ENCODE measurements at places on chromosomes 16 and 17.
A peak's percentile ranks its signal among the peaks of the same experiment; 100 is the strongest.

GRCh38 chr17:11170881-11171280, 70.1 kb upstream of the SHISA6 start:
- no peak for DNase-seq

- DNase-seq = no peak
Observed at GRCh38 chr17:44002141-44002848, 2.1 kb upstream of the NAGS start.

DNA sequence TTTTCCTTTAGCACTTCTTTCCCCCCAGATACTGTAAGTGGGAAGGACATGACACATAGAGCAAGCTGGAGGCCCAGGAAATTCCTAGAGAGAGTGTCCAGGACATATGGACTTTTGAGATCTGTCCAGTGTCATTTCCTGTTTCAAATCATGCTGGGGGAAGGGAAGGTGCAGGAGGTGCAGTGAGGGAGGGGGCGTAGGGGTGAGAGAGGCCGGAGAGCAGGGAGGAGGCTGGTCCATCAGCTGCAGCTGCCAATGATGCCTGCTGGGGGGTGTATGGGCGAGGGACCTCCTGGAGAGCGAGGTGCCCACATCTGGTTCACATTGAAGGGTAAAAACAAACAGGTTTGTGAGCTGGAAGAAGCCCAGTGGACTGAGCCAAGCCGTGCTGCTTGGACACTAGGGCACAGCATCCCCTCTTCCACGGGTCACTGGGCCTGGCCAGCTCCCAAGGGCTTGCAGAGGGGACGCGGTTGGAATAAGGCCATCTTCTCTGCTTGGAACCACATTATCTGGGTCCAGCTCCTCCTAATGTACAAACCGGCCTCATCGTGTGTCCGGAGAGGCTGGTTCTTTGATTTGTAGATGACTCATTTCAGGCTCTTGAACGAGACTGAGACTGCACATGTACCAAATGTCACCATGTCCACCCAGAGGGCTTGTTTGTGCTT, 70.4 kb upstream of the SMURF2 start:
- no peak for DNase-seq

DNA sequence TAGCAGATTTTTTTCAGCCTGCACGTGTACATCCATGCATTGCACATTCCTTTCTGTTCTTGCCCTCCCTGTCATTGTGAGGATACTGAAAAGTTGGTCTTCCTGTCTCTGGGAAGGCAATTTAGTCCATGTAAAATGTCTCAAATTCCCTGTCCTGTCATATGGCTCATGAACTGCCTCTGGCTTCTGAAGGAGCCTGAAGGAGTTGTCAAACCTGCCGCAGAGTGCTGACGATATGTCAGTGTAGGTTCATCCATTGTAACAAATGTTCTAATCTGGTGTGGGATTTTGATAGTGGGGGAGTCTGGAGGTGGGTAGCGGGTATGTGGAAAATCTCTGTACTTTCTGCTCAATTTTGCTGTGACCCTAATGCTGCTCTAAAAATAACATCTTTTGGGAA, 59.6 kb downstream of the YPEL2 start:
- no peak for DNase-seq

GRCh38 chr17:1939981-1940809, 84.9 kb downstream of the RTN4RL1 start:
- DNase-seq = no peak

- no peak for DNase-seq
Observed at GRCh38 chr16:10927497-10928112, 14.7 kb downstream of the DEXI start.

DNA sequence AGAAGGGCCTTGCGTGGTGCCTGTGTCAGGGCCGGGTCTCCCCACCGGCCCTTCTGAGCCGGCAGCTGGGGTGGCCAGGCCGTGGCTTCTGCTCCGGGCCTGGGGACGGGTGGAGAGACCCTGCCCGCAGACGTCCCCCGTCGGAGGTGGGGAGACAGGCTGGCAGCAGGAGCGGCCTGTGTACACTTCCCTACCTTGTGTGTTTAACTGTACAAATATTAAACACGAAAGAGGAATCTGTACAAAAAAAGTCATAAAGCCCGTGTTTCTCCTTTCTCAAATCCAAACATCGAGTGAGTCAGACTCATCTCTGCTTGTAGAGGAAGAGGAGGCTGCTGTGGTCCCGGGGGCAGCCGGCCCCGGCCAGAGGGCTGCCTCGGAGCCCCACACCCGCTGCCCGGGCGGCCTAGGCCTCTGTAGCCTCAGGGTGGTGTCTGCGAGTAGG, 2.0 kb downstream of the CACNA1H start:
- DNase-seq = no peak

DNA sequence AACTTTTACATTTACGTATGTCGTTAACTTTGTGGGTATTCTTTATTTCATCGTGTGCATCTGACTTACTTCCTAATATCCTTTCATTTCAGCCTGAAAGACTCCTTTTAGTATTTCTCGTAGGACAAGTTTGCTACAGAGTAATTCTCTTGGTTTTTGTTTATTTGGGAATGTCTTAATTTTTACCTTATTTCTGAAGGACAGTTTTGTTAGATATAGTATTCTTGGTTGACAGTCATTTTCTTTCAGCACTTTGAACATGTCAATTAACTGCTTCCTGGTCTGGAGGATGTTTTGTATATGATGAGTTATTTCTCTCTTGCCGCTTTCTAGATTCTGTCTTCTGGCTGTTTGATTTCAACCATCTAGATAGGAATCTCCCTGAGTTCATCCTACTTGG, 109.2 kb upstream of the NACA2 start:
- no peak for DNase-seq

DNA sequence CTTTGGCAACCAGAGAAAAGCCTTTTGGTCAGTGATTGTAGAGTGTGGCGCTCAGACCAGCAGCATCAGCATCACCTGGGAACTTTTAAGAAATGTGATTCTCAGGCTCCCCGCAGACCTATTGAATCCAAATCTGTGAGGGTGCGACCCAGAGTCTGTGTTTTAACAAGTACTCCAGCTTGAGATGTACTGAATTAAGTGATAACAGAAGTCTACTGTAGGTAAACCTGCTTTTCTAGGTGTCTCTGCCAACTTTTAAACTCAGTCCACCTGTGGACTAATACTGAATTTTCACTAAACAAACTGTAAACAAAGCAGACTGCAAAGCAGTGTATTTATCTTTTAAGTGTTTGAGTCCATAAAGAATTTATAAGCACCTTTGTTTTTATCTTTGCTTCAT, 43.6 kb downstream of the NUP93 start:
- DNase-seq = no peak

- no peak for DNase-seq
Observed at GRCh38 chr17:16074423-16074822, 74.8 kb downstream of the TTC19 start.

DNA sequence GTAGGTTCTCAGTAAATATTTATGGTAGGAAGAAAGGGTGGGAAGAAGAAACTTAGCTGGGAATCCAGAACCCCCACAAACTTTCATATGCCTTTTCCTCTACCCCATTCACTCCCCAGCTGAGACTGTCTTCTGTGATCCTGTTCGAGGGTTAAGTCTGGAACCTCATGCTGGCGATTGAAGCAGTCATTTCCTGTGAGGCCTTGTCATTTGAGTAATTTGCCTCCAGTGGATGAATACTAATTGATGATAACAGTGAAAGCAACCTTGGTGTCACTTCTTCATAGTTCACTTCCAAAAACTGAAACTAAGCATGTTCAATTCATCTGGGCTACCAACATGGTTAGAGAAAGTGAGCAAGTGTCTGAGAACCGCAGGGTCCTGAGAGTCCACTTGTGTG, 401.2 kb downstream of the CDH13 start:
- no peak for DNase-seq

GRCh38 chr17:41810659-41811548, 845 bp downstream of the P3H4 start:
- DNase-seq = no peak

DNA sequence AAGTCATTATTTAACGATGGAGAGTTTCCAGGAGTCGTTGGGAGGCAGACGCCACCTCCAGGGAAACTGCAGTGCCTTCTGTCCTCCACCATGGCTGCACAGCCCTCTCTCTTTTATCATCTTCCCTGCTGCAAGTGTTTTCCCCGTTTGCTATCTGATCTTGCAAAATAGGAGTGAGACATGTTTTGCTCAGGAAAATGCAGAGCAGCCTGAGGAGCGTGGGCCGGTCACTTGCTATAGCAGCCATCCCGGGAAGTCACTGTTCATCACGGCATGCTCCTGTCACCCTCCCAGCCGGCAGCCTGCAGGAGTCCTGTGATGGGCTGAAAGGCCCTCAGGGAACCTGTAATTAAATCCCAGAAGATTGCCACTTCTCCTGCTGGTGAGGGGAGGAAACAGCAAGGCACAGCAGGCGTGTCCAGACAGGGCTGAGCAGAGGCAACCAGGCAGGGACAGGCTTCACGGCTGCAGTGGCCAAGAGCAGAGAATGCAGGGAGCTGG, 143.1 kb downstream of the GSG1L start:
- no peak for DNase-seq

GRCh38 chr17:18850679-18851078, 7.3 kb upstream of the PRPSAP2 start:
- DNase-seq = no peak

GRCh38 chr17:65978871-65979270, 213.1 kb downstream of the CEP112 start:
- DNase-seq = no peak

DNA sequence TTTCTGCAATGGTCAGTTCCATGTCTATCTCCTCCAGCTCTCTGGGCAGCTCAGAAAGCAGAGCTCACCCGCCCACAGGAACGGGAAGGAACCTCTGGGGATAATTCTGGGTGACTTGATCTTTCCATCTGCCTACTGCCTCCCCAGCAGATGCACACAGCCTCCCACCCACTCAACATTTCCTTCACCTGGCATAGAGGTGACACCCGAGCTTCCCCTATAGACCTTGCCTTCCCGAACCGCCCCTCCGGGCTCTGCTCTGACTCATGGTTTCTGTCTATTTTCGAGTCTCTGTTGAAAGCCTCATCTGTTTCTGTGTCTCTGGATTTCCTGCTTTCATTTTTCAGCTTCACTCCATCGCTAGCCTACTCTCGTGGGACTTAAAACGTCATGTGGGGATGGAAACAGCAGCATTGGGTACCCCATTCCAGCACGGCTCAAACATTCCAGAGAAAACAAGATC, 11.4 kb downstream of the GGA3 start:
- DNase-seq = peak; percentile 74

DNA sequence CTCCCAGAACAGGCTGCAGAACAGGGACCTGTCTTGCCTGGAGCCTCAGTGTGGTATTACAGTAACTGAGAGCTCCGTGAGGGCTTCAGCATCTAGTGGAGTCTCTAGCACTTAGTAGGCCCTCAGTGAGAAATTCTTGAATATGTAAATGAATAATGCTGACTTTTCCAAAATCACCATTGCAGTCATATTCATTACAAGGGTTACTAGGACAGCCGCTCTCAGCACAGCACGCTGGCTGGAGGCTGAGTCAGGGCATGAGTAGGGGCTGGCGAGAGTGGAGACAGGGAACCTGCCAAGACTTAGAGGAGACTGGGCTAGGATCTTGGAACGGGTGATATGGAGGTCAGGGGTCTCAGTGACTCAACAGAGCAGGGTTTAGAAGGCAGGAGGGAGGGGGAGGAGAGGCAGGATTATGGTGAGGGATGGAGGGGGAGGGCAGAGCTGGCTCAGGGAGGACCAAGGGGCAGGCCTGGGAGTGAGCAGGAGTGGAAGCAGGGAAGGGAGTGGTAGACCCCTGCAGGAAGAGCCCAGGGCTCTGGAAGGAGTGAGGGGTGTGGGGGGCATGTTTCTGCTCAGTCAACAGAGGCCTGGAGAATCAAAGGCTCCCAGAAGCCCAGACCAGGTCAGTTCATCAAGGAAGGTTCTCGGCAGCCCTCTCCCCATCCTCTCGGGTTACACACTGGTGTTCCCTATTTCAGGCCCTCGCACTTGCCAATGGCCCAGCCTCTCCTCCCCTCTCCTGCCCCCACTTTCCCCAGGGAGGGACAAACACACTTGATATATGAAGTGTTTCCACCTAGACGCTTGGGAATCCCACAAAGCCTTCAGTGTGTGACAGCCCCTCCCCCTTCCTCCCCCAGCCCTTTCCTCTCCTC, 42.3 kb downstream of the FZD2 start:
- no peak for DNase-seq

DNA sequence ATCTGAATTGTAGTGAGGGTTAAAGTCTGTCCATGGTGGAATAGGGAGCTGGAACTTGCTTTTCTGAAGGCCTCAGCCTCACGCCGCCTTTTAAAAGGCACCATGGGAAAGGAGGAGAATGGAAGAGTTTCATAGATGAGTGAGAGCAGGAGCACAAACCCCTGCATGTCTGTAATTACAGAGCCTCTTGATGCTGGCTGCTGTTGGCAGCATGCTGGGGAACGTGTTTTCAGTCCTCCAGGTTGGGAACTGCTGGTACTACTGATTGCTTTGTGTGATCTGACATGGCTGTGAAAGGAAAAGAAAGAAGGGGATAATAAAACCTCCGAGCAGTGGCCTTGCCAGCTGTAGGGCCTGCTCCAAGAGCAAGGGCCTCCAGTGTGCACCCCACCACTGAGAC, 16.8 kb upstream of the DYNLL2 start:
- DNase-seq = no peak

DNA sequence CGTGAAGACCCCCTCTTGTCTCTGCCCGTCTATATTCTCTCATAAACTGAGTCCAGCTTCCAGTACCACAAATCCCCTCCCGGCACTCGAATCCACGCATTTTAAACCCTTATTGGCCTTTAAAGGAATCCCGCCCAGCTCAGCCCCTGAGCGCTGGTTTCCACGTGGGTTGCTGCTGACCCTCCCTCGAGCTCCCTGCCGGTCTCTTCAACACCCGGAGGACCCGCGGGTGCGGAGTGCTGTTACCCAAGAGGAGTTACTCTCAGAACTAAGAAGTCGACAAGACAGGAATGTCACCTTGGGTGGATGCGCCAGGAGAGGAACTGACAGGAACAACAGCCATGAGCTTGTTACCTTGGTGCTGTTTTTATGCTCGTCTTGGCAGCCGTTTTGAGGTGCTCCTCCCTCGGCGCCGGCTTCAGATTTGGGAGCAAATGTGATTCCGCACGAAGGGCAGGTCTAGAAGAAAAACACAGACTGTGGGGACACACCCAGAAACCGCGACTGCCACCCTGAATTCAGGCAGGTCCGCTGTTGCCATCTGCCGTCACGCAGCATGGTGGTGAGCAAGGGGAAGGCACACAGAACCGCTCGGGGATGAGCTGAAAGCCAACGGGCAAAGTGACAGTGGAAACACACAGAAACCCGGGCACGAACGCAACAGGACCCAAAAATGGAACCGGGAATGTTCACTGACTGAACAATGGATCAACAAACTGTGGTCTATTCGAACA, 112.7 kb upstream of the CREBBP start:
- no peak for DNase-seq

- no peak for DNase-seq
Observed at GRCh38 chr17:80921741-80922579, 69.7 kb upstream of the CHMP6 start.

- DNase-seq = no peak
Observed at GRCh38 chr17:28898527-28898955, 1.0 kb upstream of the FLOT2 start.

Data from GM12892 (cell line).